CD8-positive, alpha-beta memory T cell (primary cell): ENCODE measurements at places on chromosomes 2 and 18. TPM values are rescaled to one million over a fixed set of nuclear protein-coding genes. Genes with fewer than 3 reads are reported as not detected.
A peak's percentile ranks its signal among the peaks of the same experiment; 100 is the strongest.

MDH1B gene
- total RNA-seq = 0.81 TPM

GALR1 gene
- not detected for total RNA-seq

- H3K4me3 ChIP-seq = no peak overlapping the region
- peaks cover 4% of the 10 kb centered on the region for H3K4me1 ChIP-seq
- no peak overlapping the region for H3K27ac ChIP-seq
- H3K36me3 ChIP-seq = peaks cover 76% of the 10 kb centered on the region
These were observed 9.9 kb downstream of the CCT7 start for GRCh38 chr2:73243884-73244570.

GRCh38 chr18:79548621-79548985 is 131.0 kb upstream of the CTDP1 start:
- no peak overlapping the region for H3K4me3 ChIP-seq
- DNase-seq = no peak
- H3K27me3 ChIP-seq = no peaks in the 10 kb centered on the region
- no peaks in the 10 kb centered on the region for H3K36me3 ChIP-seq
- no peaks in the 10 kb centered on the region for H3K4me1 ChIP-seq
- no peak overlapping the region for H3K27ac ChIP-seq

- H3K36me3 ChIP-seq = no peaks in the 10 kb centered on the region
- H3K4me3 ChIP-seq = no peak overlapping the region
- no peak for DNase-seq
- no peak overlapping the region for H3K27ac ChIP-seq
These were observed 164.5 kb downstream of the RBM43 start for GRCh38 chr2:151097128-151097527.

DNA sequence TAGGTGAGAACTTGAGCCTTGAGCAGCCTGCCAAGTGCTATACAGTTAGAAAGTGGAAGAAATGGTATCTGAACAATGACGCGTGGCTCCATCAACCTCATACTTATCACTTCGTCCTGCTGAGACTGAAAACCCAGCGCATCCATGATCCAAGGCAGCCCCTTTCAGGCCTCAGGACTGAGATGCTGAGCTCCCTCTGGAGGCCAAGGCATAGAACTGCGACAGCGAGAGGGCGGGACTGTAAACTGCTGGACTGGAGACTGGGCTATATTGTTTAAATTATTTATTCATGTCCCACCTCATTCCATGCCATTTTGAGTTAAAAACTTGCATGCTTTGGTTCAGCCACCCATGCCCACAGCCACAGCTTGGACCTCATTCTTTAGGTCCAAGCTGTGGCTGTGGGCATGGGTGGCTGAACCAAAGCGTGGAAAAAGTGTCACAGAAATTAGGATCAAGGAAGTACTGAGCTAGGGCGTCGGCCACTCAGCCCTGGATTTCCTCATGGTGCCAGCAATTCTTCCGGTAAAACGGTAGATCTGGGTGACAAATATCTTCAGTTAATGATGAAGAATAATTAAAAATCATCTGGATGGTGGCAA is 195.5 kb downstream of the L3MBTL4 start:
- H3K27me3 ChIP-seq = no peaks in the 10 kb centered on the region
- H3K4me3 ChIP-seq = no peak overlapping the region
- no peaks in the 10 kb centered on the region for H3K4me1 ChIP-seq
- DNase-seq = no peak

GRCh38 chr18:76518123-76518859 is 23.2 kb upstream of the ZNF516 start:
- H3K4me3 ChIP-seq = peak overlapping the region; percentile 13
- H3K4me1 ChIP-seq = peaks cover 4% of the 10 kb centered on the region
- no peak for DNase-seq
- no peak overlapping the region for H3K27ac ChIP-seq
- H3K36me3 ChIP-seq = no peaks in the 10 kb centered on the region

GRCh38 chr2:64114912-64115277 is 29.3 kb downstream of the PELI1 start:
- H3K27ac ChIP-seq = no peak overlapping the region
- no peaks in the 10 kb centered on the region for H3K27me3 ChIP-seq
- no peaks in the 10 kb centered on the region for H3K36me3 ChIP-seq
- H3K4me3 ChIP-seq = no peak overlapping the region

GRCh38 chr2:115635430-115635829 is 1193.0 kb downstream of the DPP10 start:
- no peak for DNase-seq
- no peaks in the 10 kb centered on the region for H3K4me1 ChIP-seq
- no peak overlapping the region for H3K4me3 ChIP-seq
- no peaks in the 10 kb centered on the region for H3K27me3 ChIP-seq
- no peaks in the 10 kb centered on the region for H3K36me3 ChIP-seq
- H3K27ac ChIP-seq = no peak overlapping the region

- no peaks in the 10 kb centered on the region for H3K4me1 ChIP-seq
- H3K36me3 ChIP-seq = peaks cover 24% of the 10 kb centered on the region
- H3K27me3 ChIP-seq = no peaks in the 10 kb centered on the region
- DNase-seq = no peak
- no peak overlapping the region for H3K27ac ChIP-seq
- no peak overlapping the region for H3K4me3 ChIP-seq
These were observed 211.1 kb downstream of the HDAC4 start for GRCh38 chr2:239189711-239190131.

GRCh38 chr2:43224571-43225092 is 1.8 kb downstream of the ZFP36L2 start:
- H3K27me3 ChIP-seq = no peaks in the 10 kb centered on the region
- H3K36me3 ChIP-seq = peaks cover 46% of the 10 kb centered on the region

DNA sequence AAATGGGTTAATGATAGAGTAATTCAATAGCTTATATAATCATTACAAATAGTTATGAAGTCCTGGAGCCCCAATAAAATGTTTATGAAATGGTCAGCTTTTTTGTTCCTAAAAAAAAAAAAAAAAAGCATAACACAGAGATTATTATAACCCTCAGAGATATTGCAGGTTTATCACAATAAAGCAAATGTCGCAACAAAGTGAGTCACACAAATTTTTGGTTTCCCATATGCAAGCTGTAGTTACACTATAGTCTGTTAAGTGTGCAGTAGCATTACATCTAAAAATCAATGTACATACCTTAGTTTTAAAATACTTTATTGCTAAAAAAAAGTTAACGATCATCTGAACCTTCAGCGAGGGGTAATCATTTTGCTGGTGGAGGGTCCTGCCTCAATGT is 20.0 kb downstream of the WDFY1 start:
- DNase-seq = no peak
- no peaks in the 10 kb centered on the region for H3K27me3 ChIP-seq
- H3K4me3 ChIP-seq = no peak overlapping the region
- H3K36me3 ChIP-seq = no peaks in the 10 kb centered on the region

GRCh38 chr2:11456251-11456650 is 9.7 kb downstream of the E2F6 start:
- no peak overlapping the region for H3K4me3 ChIP-seq
- no peak for DNase-seq
- no peak overlapping the region for H3K27ac ChIP-seq
- no peaks in the 10 kb centered on the region for H3K27me3 ChIP-seq
- H3K4me1 ChIP-seq = no peaks in the 10 kb centered on the region

- H3K4me1 ChIP-seq = peaks cover 31% of the 10 kb centered on the region
- no peak overlapping the region for H3K27ac ChIP-seq
- no peak for DNase-seq
- H3K36me3 ChIP-seq = no peaks in the 10 kb centered on the region
- H3K4me3 ChIP-seq = no peak overlapping the region
These were observed 6.3 kb downstream of the RAB12 start for GRCh38 chr18:8615397-8616027.

GRCh38 chr2:43388371-43388770 is 162.0 kb upstream of the ZFP36L2 start:
- H3K27me3 ChIP-seq = no peaks in the 10 kb centered on the region
- no peak for DNase-seq
- peaks cover 8% of the 10 kb centered on the region for H3K4me1 ChIP-seq
- H3K27ac ChIP-seq = no peak overlapping the region
- H3K36me3 ChIP-seq = no peaks in the 10 kb centered on the region

DNA sequence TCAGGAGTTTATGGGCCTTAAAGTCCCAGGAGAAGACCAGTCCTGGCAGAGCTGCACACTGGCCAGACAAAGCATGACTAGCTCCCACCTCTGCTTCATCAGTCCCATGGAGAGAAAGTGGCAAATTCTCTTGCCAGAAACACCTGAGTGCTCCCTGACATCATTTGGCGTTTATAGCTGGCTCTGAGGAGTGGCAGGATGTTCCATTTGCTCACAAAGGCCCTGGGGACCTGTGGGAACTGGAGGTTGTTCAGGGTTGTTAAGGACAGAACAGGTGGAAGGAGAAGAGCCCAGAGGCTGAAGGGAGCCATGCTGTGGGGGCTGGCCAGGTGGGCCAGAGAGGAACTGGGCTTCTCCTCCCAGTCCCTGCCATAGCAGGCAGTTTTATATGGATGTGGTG is 56.1 kb downstream of the RPL37A start:
- H3K27me3 ChIP-seq = no peaks in the 10 kb centered on the region
- no peak overlapping the region for H3K4me3 ChIP-seq
- H3K36me3 ChIP-seq = no peaks in the 10 kb centered on the region

DNA sequence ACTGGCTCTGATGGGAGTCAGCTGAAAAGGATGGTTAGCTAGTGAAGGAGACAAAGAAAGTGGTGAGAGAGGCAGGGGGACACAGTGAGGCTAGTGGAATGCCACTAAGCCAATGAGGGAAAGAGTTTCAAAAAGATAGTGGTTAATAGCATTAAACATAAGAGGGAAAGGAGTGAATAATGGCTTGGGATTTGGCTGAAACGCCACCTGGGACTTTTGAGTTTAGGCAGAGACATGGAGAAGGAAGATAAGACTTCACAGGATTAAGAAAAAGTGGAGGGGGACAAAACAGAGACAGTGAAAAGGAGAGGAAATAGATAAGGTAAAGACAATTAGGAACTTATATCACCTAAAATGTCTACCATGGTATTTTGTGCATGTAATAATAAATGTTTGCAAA is 6.9 kb downstream of the CD28 start:
- H3K4me3 ChIP-seq = peak overlapping the region; percentile 10
- H3K27ac ChIP-seq = no peak overlapping the region
- no peaks in the 10 kb centered on the region for H3K36me3 ChIP-seq
- H3K4me1 ChIP-seq = peaks cover 75% of the 10 kb centered on the region

DNA sequence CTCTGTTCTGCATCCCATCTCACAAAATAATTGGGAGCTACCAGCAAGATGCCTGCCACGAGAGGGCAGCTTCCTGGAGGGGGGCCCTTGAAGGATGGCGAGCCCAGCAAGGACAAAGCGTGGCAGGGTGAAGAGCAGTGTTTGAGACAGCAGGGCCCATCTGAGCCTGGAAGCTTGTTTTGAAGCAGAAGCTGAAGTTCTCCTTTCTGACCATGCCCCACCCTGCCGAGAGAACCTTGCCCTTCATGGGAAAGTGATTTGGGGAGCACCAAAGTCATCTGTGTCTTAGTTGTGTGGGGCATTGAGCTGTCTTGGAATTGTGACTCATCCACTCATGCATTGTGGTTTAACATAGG is 216.3 kb downstream of the BCL11A start:
- no peaks in the 10 kb centered on the region for H3K27me3 ChIP-seq
- no peaks in the 10 kb centered on the region for H3K36me3 ChIP-seq
- no peak overlapping the region for H3K27ac ChIP-seq
- no peak for DNase-seq
- H3K4me1 ChIP-seq = no peaks in the 10 kb centered on the region

GRCh38 chr2:200578778-200579177 is 7.0 kb upstream of the AOX1 start:
- H3K4me1 ChIP-seq = no peaks in the 10 kb centered on the region
- H3K4me3 ChIP-seq = no peak overlapping the region
- no peak for DNase-seq
- no peaks in the 10 kb centered on the region for H3K36me3 ChIP-seq
- H3K27me3 ChIP-seq = no peaks in the 10 kb centered on the region

DNA sequence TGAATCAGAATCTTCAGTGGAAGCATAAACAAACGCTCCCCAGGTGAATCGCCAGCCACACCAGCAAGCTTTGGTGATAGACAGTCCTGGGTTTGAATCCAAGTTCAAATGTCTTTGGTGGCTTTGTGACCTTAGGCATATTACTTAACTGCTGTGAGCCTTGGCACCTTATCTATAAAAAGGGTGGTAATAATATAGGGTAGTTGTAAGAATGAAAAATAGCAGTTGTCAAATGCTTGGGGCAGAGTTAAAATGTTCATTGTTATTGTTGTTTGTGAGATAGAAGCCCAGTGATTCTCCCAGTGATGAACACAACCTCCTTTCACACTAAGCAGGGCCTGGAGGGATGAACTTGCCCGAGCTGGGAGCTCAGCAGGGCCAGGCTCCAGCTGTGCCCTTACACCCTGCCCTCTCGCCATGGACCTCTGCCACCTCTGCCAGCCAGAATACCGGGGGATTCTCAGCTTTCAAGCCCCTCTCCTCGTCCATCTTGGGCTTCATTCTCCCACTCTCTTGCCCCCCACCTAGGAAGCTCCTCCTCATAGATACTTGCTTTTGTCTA is 6.1 kb upstream of the TMBIM1 start:
- H3K27ac ChIP-seq = no peak overlapping the region
- H3K4me1 ChIP-seq = peaks cover 14% of the 10 kb centered on the region
- no peaks in the 10 kb centered on the region for H3K36me3 ChIP-seq
- H3K27me3 ChIP-seq = no peaks in the 10 kb centered on the region
- H3K4me3 ChIP-seq = no peak overlapping the region

- no peak overlapping the region for H3K27ac ChIP-seq
- H3K27me3 ChIP-seq = no peaks in the 10 kb centered on the region
- H3K36me3 ChIP-seq = no peaks in the 10 kb centered on the region
These were observed 280.4 kb upstream of the LRATD1 start for GRCh38 chr2:14352067-14352466.

- DNase-seq = no peak
- H3K4me3 ChIP-seq = no peak overlapping the region
- H3K27me3 ChIP-seq = no peaks in the 10 kb centered on the region
- H3K36me3 ChIP-seq = no peaks in the 10 kb centered on the region
- H3K4me1 ChIP-seq = no peaks in the 10 kb centered on the region
These were observed 121.3 kb downstream of the GREB1L start for GRCh38 chr18:21363348-21363747.

DNA sequence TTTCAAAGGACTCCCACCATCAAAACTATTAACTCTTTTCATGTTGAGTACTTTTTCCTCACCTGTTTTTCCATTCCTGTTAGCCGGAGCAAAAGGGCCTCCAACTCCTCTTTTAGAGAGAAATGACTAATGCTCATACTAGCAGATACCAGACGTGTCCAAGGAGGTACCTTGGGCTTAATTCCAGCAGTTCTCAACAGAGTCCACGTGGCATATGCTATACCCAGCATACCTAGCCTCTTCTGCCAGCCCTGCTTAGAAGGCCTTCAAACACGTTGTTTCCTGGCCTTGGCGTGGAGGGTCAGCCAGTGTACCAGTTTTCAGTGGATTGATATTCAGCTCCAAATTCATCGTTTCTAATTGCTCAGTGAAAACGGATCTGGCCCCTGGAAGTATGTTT is 123.9 kb downstream of the MGAT5 start:
- H3K4me1 ChIP-seq = no peaks in the 10 kb centered on the region
- no peaks in the 10 kb centered on the region for H3K27me3 ChIP-seq
- no peak overlapping the region for H3K27ac ChIP-seq
- no peak for DNase-seq
- no peak overlapping the region for H3K4me3 ChIP-seq

GRCh38 chr2:19225126-19225525 is 133.3 kb downstream of the OSR1 start:
- no peaks in the 10 kb centered on the region for H3K36me3 ChIP-seq
- no peak overlapping the region for H3K4me3 ChIP-seq
- no peaks in the 10 kb centered on the region for H3K4me1 ChIP-seq
- no peak overlapping the region for H3K27ac ChIP-seq
- no peaks in the 10 kb centered on the region for H3K27me3 ChIP-seq
- DNase-seq = no peak
